ENCODE measurements at places on chromosomes 16 and 17.

DNA sequence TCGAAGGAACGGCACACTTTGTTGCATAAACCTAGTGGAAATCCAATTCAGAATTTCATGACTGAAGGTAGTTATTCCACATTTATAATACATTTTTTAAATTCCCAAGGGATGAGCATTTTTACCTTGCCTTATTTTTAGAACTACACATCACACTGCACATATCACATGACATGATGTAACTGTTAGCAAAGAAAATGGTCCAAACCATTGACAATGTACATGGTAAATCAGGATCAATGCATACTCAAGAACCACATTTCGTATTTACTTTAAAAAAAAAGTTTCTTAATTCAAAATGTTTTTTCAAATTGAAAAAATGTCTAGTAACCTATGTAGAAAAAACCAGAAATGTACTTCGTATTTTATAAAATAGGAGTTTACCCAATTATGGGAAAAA, 2.5 kb downstream of the KANSL1 start:
- DNase-seq = no peak

DNA sequence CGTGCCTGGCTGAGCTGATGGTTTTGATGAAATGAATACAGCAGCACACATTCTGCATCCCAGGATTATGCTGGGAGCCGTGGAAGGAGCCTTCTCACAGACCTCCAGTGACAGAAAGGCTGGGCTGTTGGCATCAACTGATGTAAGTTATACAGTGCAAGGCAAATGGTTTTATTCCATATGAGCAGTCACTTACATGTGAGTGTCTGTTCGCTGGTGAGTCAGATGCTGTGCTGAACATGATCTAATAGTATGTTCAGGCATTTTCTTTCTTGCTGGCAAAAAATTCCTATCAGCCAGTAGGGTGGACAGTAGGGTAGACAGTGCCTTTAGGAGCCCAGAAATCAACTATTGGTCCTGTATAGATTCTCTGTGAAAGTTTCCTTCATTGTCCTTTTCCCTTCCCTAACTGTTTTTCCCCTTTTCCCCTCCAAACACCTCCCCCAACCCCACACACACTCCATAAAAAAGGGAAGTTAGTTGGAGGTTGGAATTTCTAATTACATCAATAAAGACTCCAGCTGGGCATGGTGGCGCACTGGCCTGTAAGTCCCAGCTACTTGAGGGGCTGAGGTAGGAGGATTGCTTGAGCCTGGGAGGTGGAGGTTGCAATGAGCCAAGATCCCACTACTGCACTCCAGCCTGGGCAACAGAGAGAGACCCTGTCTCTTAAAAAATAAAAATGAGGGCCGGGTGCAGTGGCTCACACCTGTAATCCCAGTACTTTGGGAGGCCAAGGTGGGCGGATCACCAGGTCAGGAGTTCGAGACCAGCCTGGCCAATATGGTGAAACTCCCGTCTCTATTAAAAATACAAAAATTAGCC, 36.2 kb downstream of the LDHD start:
- DNase-seq = no peak

DNA sequence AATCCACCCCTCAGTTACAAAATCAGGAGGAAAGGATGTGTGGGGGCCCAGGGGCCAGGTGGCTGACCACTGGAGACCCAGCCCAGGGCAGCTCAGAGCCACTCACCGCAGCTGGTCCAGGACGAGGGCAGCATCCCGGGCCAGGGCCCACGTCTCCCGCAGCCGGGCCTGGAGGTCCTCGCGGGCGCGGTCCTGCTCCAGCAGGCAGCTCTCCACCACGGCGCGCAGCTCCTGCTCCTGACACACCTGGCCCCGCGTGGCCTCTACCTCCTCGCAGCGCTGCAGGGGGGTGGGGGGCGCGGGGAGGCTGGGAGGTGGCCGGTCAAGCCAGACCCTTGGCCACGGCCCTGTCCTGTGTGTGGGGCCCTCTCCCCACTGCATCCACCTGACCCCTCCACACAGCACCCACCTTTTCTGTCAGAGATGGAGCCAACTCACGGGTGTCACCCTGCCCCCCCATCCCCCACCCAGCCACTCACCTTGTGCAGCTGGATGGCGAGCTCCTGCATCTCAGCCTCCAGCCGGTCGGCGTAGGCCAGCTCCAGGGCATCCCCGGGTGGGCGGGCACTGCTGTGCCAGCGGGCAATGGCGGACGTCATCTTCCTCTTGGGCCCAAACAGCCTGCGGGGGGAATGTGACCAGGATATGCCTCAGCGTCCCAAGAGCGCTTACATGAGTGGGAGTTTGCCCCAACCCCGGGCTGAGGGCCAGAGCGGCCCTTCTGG, 5.1 kb downstream of the NUDT16L1 start:
- no peak for DNase-seq

DNA sequence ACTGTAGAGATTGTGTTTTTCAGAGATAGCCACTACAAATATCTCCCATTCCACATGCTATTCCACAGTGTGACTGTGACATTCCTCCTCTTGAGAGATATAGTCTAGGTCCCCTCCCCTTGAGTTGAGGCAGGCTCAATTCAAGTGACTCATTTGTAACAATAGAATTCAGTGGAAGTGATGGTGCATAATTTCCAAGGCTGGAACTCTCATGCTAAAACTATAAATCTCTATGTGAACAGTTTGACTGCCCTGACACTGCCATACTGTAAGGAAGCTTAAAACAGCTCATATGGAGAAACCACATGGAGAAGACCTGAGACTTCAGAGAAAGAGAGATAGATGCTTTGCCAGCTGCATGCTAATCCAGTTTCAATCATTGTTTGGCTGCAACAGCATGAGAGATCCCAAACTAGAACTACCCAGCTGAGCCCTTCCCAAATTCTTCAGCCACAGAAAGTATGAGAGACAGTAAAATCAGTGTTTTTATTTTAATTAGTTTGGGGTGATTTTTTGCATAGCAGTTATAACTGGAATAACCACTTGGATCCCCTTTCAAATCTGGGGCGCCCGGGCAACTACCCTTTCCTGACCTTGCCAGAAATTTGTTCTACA, 19.5 kb upstream of the CSNK2A2 start:
- no peak for DNase-seq

DNA sequence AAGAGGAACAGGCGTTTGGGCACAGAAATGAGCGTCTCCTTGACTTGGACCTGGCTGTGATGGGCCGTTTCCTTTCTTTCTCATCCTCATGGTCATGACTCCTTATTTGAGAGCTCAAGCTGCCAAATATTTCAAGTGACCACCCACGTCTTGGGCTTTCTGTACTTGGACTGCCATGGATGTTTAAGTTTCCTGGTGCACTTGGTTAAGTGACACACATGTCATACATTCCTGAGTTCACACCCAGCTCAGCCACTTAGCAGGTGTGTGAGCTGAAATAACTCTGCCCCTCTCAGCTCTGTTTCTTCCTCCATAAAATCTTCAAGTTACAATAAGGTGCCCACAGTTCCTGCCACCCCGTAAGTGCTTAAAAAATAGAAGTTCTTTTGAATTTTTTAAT, 114.5 kb downstream of the CLEC16A start:
- no peak for DNase-seq

- no peak for DNase-seq
Observed at GRCh38 chr17:13503526-13503925, 98.2 kb downstream of the HS3ST3A1 start.

- no peak for DNase-seq
Observed at GRCh38 chr16:31715915-31716314, 157.7 kb upstream of the ZNF267 start.

DNA sequence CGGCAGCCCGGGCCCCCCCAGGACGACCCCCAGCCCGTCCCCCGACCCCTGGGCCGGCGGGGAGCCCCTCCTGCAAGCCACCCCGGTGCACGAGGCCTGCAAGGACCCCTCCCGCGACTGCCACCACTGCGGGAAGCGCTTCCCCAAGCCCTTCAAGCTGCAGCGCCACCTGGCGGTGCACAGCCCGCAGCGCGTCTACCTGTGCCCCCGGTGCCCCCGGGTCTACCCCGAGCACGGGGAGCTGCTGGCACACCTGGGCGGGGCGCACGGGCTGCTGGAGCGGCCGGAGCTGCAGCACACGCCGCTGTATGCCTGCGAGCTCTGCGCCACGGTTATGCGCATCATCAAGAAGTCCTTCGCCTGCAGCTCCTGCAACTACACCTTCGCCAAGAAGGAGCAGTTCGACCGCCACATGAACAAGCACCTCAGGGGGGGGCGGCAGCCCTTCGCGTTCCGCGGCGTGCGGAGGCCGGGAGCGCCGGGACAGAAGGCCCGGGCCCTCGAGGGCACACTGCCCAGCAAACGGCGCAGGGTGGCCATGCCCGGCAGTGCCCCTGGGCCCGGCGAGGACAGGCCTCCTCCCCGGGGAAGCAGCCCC, 15.6 kb upstream of the ZFPM1 start:
- DNase-seq = peak; percentile 50

DNA sequence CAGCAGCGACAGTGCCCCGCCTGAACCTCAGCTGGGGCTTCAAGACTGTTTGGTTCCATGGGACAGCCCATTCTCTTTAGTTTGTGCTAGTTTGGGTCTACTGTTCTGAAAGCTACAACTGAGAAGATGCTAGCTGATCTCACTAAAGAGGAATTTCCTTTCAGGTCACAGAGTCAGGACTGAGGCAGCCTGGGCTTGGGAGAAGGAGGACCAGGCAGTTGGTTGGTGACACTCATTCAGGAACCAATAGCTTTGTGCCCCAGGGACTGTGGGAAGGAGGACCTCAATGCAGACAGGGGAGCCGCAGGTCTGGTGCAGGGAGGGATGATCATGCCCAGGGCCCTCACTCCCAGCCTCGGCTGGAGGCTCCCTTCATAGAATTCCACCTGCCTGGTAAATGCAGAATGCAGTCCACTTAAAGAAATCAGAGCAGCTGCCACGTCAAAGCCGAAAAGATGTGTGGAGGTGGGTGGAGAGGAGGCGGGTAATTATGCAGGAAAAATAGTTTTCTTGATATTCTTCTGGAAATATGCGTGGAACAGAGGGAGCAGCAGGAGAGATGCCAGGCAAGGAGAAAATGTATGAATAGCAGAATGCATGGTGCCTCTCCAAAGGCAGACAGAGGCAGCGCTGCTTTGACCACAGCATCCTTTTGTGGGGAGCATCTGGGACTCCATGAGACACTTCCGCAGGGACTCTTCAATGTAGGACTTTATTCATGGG, 32.6 kb upstream of the ZFP90 start:
- no peak for DNase-seq

DNA sequence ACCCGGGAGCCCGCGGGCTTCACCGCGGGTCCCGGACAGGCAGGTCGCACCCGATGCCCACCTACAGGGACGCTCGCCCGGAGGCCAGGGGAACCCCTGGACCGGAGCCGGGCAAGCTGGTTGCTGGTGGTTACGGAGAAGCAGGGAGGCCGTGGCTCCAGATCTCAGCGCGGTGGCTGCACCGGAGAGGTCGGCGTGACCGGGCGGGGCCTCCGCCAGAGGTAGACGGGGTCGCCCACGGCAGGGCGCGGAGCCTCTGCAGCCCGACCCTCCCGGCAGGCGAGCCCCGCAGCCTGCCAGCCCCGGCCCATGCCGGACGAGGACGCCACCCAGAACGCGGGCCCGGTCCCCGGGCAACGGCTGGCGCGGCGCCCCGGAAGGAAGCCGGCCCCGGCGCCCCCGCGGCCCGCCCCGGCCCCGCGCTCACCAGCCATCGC, 341 bp downstream of the PCYT2 start:
- DNase-seq = no peak

GRCh38 chr17:17739388-17740066, 58.3 kb downstream of the RAI1 start:
- no peak for DNase-seq

GRCh38 chr17:41932816-41933389, 2.5 kb downstream of the ODAD4 start:
- no peak for DNase-seq

GRCh38 chr16:84800158-84800978, 19.4 kb upstream of the CRISPLD2 start:
- no peak for DNase-seq

DNA sequence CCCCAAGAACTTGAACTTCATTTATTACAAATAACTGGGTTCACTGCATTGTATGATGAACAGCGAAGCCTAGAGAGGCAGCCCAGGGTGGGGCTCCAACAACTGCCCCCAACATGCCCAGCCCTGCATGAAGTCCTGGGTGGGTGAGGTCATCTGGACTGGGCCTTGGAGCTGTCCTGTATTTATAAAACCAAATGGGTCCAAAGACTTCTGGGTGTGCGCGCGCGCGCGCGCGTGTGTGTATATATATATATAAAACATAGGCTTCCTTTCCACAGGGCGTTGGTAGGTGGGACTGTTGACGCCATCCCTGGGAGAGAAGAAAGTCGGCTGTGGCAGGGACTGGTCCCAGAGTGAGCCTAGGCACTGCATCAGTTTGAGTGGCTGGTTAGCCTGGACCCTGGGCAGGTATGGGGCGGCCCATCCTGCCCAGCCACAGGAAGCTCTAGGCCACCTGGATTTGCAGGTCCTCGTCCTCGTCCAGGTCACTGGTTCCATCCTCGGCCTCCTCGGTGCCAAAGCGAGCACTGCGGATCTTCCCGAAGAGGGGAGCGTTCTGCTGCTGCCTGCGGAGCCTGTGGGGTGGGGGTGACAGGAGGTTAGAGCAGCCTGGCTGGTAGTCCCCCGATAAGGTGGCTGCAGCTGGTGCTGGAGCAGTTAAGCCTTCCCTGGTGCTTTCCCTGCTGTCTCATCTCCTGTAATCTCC, 23.9 kb downstream of the CCDC102A start:
- DNase-seq = no peak

DNA sequence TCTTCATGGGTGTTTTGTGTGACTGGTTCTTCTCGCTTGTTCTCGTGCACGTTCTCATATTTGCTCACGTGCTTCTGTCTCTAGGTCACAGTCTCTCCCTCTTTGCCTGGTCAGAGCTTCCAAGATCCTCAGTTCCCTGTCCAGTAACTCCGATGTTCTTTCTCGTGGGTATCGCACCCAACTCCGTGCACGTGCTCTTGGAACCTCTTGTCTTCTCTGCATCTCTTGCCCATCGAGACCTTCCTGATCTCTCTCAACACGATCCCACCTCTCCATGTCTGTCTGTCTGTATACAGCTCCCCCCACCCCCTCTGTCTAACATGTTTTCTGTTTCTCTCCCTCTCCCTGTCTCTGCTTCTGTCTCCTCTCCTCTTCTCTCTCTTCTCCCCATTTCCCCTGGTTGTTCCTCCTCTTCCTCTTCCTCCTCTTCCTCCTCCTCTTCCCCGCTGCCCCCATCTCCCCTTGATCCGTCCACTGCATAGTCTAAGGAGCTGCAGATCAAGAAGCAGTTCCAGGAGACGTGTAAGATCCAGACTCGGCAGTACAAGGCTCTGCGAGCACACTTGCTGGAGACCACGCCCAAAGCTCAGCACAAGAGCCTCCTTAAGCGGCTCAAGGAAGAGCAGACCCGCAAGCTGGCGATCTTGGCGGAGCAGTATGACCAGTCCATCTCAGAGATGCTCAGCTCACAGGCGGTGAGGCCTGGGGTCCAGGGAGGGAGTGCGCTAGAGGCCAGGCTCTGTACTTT, 6.1 kb downstream of the HIRIP3 start:
- no peak for DNase-seq

GRCh38 chr16:1884155-1884760, 12.3 kb upstream of the MEIOB start:
- DNase-seq = no peak
